ENCODE measurements at places on chromosomes 2 and 18.
A peak's percentile ranks its signal among the peaks of the same experiment; 100 is the strongest.

GRCh38 chr2:1673160-1673944 lies 71.0 kb downstream of the PXDN start:
- no peak for DNase-seq

- DNase-seq, result no peak
These were observed 74.3 kb upstream of the MMADHC start for GRCh38 chr2:149661844-149662243.

DNA sequence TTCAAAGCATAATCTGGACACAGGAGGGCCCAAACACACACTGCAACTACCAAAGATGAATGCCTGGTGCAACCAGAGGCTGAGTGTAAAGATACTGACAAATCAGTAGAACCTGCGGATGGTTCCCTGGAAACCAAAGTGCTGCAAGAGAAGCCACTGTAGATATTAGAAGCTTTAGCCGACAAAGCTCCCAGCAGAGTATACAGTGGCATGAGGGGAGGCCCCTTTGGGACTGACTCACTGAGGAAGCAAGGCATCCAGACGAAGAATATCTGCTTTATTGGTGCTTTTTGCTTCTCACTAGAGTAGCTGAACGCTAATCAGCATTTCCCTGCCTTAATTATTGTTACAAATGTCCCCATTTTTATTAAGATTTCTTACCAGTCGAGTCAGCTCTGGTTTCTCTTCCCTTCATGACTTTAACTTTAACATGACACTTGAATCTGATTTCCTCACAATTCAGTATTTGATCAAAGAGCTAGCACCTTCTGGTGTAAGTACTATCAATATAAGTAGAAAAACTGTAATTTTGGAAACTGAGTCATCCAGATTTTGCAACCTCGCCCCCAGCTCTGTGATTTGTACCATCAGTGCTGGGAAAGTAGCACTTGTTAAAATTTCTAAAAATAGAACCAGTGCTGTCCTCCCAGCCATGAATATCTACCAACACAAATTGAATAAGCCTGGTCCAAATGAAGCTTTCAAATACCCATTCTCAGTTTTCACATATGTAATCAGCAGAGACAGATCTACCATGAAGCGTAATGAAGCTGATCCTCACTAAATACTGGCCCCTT lies 34.2 kb downstream of the FIGN start:
- DNase-seq, result no peak

- DNase-seq, result no peak
These were observed 315.5 kb downstream of the RPRM start for GRCh38 chr2:153163055-153163454.

DNA sequence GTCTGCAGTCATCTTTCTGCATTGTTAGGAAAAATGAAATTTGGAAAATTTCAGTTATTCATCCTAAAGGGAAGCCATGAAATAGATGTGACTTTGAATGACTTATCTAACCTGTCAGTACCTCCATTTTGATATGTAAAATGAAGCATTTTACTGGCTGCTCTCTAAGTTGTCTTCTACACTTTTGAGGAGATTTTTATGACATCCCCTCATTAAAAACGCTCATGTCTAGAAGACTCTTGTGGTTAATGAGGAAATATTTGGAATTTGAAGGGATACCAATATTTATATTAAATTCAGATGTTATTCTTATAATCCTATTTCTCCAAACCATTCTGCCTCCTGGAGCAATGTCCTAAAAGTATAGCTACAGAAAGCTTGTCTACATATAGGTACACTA lies 73.8 kb upstream of the THUMPD2 start:
- no peak for DNase-seq

- peak; percentile 55 for DNase-seq
These were observed 413.6 kb upstream of the ID2 start for GRCh38 chr2:8268172-8268783.

DNA sequence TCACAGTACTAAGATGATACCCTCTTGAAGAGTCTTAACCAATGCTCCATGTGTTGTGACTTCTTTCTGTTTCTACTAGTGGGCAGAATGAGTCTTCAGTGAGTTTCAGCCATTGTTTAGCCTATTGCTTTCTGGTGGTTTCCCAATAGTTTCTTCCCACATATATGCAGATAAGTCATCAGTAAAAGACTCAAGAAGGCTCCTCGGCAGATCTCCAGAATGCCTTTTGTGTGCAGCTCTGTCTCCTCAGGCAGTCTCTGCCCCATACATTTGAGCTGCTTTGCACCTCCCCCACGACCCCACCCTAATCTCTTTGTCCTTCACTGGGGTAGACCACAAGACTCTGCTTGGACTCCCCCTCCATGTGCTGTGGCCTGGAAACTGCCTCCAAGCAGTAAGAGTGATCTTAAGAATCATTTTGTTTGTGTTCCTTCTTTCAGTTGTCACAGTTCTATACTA lies 71.6 kb upstream of the CHRNA1 start:
- no peak for DNase-seq

DNA sequence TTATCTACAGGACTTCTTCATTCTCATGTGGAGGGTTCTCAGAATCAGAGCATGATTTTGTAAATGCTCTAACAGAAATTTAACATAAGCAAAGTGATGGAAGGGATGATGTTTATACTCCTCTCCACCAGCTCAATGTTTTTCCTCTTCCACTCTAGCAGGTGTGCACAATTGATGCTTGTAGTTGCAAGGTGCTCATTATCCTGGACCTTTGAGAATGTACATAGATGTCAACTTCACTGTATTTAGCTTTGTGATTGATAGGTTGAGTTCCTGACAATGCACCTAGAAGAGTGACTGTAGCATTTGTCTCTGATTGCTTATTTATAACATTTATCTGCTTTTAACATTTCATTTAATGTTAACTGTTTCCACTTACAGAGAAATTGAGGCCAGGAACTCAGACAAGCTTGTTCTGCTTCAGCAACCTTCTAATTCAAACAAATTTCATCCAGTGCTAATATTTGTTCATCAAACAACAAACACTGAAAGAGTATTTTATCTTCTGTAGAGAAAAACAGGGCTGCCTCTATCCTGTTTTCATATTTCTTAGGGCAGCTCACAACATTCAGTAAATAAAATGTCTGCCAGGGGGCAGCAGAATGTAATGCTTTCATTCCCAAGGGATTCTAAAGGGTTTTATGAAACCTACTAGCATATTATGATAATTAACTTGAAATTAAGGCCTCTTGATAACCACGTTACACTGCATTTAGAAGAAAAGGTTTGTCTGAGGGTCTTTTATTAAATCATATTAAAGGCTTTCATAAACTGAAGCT lies 127.9 kb upstream of the NOL4 start:
- no peak for DNase-seq

DNA sequence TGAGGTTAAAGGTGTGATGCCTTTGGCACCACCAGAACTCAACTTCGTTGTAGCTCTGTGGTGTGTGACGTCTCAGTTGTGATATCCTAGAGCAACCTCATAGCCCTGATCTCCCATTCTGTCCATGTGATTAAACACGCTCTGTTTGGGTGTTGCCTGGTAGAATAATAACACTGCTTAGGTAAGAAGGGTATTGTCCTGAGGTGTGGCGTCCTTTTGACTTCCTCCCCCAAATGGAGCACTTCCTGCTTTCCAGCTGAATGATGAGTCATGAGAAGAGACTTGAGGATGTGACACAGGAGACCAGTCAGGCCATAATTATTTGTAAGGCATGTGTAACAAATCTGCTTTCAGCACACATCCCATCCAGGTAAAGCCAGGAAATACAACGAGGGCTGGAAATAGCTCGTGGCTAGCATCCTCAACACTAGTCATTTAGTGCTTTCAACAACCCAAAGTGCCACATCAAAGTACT lies 100.7 kb downstream of the RAPGEF4 start:
- DNase-seq, result peak; percentile 44

DNA sequence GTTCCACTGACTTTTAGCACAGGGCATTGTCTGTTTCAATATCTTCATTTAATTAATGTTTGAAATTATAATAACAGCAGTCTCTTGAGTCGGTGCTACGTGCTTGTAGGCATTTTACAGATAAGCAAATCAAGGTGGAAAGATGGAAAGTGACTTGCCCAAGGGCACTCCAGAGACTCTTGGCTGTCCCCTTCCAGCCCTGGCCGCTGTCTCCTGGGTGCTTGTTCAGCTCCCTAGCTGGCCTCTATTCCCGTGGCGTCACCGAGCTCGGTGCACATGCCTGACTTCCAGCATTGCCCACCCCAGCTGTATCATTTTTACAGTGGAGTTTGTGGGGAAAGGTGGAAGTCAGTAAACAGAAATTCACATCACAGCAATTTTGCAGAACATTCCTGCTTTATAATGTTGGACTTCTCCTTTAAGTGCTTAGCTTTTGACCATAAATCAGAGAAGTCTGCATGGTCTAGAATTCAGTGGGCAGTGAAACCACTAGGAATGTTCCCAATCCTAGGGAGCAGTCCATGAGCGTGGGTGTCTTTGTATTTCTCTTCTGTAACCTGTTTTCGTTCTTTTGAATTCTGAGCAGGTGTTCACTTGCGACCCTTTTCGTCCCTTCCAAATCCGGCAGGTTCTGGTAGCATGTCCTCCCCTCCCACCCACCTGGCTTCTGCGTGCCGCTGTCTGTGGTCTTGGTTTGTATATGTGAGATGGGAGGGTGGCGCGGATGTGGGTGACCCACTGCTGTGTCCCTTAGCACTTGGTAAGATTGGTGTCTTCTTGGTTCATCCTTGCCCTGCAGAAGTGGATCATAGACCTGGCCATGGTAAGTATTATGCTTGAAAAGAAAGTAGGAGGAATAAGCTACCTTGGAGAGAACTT lies 8.4 kb downstream of the SLC66A3 start:
- no peak for DNase-seq

DNA sequence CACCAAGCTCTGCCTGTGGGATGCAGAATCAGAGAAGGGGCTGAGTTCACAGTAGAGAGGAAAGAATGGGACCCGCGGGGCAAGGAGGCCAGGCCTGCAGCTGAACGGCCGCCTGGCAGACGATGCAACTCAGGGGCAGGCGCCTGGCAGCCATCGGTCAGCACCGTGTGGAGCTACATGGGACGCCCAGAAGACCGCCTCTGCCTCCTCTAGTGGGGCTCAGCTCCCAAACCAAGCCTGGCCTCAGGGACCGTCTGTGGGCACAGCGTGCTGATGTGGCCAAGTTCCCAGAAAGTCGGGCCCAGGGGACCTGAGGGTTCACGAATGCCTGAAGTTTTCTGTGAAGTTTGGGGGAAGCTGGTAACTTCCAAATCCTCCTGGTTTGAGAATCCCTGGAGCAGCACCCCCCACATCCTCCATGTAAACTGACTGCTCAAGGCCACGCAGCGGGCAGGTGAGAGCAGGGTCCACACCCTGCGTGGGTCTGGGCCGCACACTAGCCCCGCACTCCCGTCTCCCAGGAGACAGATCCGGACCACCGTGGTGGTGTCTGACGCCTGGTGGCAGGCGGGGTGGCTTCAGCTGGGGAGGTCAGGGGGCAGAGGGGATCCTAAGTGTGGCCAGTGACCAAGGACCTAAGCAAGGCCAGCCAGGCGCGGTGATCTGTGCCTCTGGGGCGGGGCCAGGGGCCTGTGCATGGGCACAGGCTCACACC lies 14.6 kb downstream of the SNORC start:
- no peak for DNase-seq

DNA sequence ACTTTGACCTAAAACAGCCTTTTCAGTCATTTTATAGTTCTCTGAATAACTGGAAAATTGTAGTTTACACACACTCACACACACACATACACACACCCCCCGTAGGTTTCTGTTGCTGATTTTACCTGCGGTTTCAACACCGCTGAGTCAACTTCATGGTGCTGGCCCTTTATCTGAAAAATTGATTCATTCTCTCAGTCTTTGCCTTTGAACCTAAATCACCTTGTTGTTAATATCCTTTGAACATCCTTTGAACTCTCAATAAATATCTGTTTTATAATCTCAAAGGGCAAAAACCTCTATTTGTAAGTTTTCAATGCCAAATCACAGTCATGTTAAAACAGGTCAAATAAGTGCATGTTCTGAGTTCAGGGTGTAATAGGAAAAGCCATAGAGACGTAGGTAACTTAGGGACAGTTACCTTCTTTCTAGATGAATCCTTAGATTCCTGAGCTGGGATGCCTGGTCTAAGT lies 109.0 kb upstream of the BZW1 start:
- DNase-seq, result no peak

DNA sequence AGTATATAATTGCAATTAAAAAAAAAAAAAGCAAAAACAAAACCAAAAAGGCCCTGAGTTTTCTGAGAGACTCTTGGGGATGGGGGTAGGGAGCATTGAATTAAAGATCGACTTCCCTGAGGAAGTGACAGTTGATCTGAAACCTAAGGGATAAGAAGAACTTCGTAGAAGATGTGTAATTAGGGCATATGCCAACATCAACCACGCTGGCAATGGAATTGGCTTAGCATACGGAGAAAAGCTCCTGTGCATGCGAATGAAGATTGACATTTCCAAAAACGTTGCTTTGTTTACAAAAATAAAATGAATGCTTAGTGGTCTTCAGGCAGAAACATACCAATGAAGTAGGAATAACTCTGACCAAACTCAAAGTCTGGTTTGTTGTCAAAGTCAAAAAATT lies 307.6 kb upstream of the ZNF521 start:
- DNase-seq, result no peak

GRCh38 chr18:30929718-30930117 lies 112.8 kb downstream of the DSC3 start:
- no peak for DNase-seq

DNA sequence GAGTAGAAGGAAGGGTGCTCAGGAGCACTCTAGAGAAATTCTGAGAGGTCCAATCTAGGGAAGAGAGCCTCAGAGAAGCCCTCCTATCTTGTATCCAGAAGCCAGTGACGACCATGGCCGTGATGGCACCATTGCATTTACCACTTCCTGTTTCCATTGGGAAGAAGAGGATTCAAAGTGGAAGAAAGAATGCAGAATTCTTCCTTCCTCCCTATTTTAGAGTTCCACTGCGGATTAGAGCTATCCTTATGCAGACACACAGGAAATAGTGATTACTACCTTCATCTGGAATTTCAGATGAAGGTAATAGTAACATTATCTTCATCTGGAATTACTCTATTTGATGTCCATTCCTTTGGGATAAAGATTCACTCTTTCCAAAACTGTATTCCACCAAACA lies 45.6 kb upstream of the PCBP1 start:
- DNase-seq, result no peak

DNA sequence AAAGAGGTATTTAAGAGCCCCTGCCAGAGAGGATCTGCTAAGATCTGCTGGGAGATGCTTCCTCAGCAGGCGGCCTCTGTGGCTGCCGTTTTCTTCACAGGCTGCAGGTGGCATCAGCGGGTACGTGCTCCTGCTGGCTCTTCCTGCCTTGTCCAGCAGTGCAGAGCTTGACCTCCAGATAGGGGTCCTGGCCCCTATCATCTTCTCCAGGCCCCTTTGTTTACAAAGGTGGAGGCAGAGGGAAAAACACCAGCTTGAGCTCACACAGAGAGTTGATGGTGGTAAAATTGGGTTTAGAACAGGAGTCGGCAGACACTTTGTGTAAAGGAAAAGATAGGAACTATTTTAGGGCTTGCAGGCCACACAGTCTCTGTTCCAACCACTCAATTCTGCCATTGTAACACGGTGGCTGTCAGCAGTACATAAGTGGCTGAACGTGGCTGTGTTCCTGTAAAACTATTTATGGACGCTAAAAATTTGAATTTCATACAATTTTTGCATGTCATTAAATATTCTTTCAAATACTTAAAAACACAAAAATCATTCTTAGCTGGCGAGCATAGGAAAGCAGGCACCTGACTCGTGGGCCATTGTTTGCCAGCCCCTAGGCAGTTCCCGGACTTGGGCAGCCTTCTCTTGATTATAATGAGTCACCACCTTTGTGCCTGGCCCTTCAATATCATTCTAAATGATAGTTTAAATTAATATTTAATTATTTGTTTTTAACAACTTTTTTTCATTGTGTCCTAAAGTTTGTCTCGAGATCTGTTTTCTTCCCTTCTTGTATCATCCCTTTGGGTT lies 98.2 kb upstream of the B3GNT7 start:
- peak; percentile 85 for DNase-seq

GRCh38 chr2:105432749-105433148 lies 33.9 kb upstream of the FHL2 start:
- no peak for DNase-seq

All from COLO829 (cell line).